ENCODE measurements at places on chromosomes 2 and 18.

DNA sequence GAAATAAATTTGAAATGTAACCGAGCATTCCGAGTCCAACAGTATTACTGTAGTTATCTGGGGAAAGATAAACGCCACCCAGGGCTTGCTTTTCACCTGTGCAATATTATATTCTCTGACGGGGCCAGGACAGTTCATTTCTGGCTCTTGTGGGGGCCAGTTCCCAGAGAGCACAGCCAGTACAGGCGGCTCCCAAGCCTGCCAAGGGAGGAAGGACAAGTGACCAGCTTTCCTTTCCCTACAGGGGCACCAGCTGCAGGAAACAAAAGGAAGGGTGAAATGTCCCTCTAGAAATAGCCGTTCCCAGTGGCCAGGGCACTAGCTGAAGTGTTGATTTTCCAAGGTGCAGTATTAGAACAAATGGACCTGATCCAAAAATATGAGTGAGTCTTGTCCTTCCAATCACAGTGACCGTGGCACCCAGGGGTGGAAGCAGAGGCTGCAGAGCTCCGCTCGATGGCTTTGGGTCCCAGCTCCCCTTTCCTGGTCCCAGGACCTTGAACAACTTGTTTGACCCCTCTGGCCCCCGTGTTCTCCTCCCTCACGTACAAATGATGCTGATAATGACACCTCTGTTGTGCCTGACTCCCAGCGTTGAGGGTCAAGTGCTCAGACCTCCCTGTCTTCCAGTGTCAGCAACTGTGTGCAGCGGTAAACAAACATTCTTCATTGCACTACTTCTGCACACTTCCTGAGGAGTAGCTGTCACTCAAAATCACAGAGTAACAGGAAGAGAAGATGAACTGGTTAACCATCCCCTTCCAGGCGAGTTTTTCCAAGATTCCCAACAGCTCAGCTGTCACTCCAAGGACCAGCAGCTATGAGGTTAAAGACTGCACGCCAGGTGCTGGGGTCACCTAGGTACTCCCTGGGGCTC lies 40.9 kb downstream of the GYPC start:
- no peak for DNase-seq

- no peak for DNase-seq
Measured at GRCh38 chr2:239288237-239288636, 112.6 kb downstream of the HDAC4 start.

DNA sequence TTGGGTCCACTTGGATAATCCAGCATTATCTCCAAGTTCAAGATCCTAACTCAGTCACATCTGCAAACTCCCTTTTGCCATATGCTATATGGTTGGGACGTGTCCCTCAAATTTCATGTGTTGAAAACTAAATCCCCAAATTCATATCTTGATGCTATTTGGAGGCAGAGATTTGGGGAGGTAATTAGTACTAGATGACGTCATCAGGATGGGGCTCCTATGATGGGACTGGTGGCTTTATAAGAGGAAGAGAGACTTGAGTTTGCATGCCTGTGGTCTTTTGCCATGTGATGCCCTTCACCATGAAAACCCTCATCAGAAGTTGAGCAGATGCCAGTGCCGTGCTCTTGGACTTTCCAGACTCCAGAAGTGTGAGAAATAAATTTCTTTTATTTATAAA lies 16.8 kb upstream of the SMAD4 start:
- no peak for DNase-seq

DNA sequence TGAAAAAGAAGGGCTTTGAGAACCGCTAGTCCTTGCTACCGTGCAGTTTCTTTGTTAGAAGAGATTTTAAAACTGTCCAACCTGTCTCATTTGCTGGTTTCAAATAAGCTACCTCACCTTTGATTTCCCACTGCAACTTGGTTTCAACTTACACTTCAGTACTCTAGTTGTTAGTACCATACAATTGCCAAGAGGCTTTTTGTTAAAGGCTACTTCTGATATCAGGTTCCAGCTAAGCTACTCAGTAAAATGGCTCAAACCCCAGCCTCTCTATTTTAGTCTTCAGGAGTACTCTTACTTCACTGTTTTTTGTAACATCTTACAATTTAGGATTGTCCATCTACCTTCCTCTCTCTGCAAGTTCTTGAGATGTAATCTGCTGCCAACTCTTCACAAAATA lies 91.6 kb downstream of the INO80D start:
- DNase-seq = no peak

- DNase-seq = no peak
Measured at GRCh38 chr2:64260817-64261216, 116.6 kb upstream of the PELI1 start.

GRCh38 chr2:152564754-152565551 lies 152.3 kb downstream of the PRPF40A start:
- no peak for DNase-seq

DNA sequence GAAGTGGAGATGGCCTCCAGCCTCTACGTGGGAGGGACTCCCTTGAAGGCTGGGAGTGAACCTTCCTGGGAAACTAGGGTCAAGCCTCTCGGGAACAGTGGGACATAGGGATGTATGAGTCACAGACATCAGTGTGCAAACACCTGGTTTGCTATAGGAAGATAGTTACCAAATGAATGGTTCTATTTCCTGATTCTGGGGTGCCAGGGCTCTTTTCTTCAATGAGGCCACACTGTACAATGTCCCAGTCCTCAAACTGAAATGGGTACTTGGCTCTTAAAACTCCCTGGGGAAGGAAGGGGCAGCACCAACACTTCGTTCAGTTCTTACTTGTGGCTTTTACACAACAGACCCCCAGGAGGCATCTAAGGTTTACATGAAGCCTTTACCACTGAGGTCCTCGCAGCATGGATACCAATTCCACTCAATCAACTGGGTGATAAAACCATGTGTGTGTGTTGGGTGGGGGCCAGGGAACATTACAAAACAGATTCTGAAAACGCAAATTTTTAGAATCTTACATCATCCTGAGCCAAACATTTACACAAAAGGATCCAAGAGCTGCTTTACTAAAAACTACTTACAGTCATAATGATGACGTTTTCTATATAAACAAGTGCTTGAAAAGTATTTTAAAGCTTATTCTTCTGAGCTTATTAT lies 10.4 kb downstream of the ERFE start:
- DNase-seq = no peak

DNA sequence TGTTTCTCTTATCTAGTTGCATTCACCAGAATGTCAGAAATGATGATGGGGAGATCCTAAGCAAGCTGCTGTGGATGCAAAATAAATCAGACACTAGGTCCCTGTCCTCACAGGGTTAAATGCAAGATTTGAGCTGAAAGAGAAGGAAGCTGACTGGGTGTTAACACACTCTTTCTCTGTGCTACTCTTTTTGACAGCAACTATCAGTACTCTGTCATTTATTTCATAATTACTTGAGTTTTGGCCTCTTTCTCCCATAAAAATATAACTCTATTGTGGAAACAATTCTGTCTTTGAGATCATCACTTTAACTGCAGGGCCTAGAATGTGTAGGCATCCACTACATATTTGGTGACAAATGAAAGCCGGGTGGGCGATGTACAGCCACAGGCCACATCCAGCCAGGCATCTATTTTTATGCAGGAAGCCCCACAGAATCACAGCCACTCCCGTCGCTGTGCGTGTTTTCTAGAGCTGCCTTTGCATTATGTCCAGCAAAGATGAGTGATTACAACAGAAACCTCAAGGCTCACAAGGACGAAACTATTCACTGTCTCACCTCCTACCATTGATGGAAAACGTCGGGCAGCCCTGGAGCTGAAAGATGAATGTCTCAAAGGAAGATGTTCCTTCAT lies 849.0 kb downstream of the RNF144A start:
- no peak for DNase-seq

DNA sequence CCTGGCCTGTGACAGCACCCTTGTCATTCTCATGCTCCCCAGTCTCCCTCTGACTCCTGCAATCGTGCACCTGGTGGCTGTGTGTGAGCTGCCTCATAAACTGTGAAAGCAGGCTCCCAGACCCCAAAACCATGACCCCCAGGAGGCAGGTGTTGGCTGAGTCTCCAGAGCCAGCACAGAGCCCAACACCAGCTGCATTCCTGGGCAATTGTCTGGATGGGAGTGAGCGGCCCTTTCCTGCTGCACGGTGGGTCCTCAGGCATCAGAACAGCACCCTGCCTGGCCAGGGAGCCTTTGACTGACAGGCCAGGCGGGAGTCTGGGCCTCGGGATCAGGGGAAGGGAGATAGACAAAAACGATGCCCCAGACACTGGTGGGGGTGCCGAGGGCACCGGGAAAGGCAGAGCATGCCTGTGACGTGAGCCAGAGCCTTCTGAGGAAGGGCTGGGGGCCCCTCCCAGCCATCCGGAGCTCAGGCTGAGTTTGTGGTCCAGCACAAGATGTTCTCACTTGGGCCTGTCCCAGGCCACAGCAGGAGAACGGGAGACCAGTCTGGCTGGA lies 135.1 kb upstream of the GPC1 start:
- DNase-seq = no peak
